ENCODE measurements at places on chromosomes 2 and 18. TPM values are rescaled to one million over a fixed set of nuclear protein-coding genes. Genes with fewer than 3 reads are reported as not detected.

DNA sequence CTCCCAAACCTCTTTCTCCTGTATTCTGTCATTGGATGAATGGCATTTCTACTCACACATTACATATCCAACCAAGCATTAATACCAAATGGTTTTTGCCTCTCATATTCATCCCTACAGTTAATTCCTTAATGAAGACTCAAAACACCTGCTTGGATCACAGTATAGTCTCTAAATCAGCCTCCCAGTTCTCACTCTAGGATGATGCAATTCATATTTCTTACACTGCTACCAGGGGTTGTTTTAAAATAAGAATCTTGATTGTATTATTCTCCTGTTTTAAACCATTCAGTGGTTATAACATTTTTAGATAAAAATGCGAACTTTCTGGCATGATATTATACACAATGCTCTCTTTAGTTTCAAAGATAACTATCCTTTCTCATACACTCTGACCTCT lies 281.4 kb upstream of the ZEB2 start:
- H3K4me1 ChIP-seq: no peaks in the 10 kb centered on the region
- no peak overlapping the region for H3K27ac ChIP-seq
- H3K4me3 ChIP-seq: no peak overlapping the region
- no peak for DNase-seq
- H3K27me3 ChIP-seq: no peaks in the 10 kb centered on the region

DNA sequence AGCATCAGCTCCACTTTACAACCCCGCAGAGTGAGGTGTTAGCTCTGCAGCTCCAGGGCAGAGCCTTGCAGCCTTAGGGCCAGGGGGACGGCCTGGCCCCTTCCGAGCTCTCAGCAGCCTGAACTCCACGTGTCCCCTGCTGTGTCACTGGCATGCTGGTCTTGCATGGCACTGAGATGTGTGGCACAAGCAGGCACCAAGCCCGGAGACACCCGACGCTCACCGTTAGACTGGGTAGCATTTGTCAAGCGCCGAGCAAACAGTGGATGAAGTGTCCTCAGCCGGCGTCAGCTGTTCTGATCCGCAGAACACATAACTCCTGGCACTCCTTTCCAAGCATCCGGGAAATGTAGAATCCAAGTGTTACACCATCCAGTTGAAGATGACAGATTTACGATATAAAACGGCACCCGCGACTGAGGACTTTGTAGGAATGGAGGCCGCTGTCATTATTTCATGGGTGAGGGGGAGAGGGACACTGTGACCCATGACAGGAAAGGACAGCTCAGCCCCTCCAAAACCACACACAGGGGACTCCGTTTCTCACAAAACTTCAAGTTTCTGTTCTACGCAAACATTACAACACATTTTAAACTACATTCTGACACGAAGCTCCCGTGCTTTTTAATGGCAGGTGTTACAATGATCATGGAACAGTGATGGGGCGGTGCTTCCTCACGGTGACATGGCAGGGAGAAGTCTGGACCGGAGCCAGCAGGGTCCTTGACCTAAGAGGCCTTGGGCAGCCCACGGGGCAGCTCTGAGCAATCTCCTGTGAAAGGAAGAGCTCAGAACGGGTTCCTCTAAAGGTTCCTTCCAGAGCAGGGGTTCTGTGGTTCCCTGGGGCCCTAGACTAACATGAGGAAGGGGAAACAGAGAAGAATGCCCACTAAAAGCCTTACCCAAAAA lies 89.4 kb downstream of the HDAC4 start:
- no peak for DNase-seq
- no peak overlapping the region for H3K4me3 ChIP-seq
- H3K27ac ChIP-seq: no peak overlapping the region
- H3K4me1 ChIP-seq: no peaks in the 10 kb centered on the region

DNA sequence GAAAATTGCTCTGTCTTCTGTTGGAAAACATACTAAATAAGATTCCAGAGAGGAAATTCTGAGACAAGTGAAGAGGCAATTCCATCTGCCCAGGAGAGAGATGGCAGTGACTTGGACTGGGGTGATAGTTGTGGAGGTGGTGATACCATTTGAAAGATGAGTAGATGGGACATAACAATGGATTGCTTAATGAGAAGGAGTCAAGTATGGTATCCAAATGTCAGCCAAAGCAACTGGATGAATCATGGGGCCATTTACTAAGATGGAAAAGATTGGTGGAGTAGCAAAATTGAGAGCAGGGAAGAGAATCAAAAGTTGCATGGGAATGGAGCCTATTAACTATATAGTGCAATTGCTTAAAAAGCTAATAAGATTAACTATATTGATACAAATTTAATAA lies 222.1 kb downstream of the ETAA1 start:
- no peak overlapping the region for H3K27ac ChIP-seq
- no peak overlapping the region for H3K4me3 ChIP-seq
- peaks cover 3% of the 10 kb centered on the region for H3K27me3 ChIP-seq
- H3K36me3 ChIP-seq: no peaks in the 10 kb centered on the region
- DNase-seq: no peak

GRCh38 chr18:71832946-71833617 lies 711.1 kb downstream of the CBLN2 start:
- H3K27ac ChIP-seq: no peak overlapping the region
- no peak for DNase-seq
- no peaks in the 10 kb centered on the region for H3K36me3 ChIP-seq
- no peaks in the 10 kb centered on the region for H3K27me3 ChIP-seq

GRCh38 chr2:174593574-174594203 lies 3.9 kb downstream of the WIPF1 start:
- H3K36me3 ChIP-seq: peaks cover 13% of the 10 kb centered on the region
- peaks cover 52% of the 10 kb centered on the region for H3K4me1 ChIP-seq
- H3K27ac ChIP-seq: peak overlapping the region; percentile 68
- peak overlapping the region; percentile 61 for H3K4me3 ChIP-seq

GRCh38 chr2:68828887-68829708 lies 42.1 kb downstream of the BMP10 start:
- H3K36me3 ChIP-seq: peaks cover 6% of the 10 kb centered on the region
- peak overlapping the region; percentile 18 for H3K4me3 ChIP-seq
- peak; percentile 70 for DNase-seq
- H3K27me3 ChIP-seq: no peaks in the 10 kb centered on the region

- H3K27ac ChIP-seq: no peak overlapping the region
- DNase-seq: no peak
- H3K4me1 ChIP-seq: no peaks in the 10 kb centered on the region
- H3K27me3 ChIP-seq: no peaks in the 10 kb centered on the region
Measured at GRCh38 chr2:29530281-29530680, 391.1 kb downstream of the ALK start.

NEU2 gene
- not detected for total RNA-seq
